Mammary epithelial cell (primary cell): ENCODE measurements at places on chromosomes 5 and 9. TPM values are rescaled to one million over a fixed set of nuclear protein-coding genes. Genes with fewer than 3 reads are reported as not detected.

Gene DDX4
- not detected for polyA plus RNA-seq

DNA sequence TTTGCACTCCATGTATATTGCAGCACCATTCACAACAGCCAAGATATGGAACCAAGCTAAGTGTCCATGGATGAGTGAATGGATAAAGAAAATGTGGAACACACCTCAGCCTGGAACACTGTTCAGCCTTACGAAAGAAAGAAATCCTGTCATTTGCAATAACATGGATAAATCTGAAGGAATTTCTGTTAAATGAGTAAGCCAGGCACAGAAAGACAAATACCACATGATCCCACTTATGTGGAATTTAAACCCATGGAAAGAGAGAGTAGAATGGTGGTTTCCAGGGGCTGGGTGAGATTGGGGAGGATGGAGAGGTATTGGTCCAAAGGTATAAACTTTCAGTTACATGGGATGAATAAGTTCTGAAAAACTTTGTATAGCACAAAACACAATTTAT is 228.9 kb upstream of the CD180 start:
- DNase-seq = peak; percentile 2

DNA sequence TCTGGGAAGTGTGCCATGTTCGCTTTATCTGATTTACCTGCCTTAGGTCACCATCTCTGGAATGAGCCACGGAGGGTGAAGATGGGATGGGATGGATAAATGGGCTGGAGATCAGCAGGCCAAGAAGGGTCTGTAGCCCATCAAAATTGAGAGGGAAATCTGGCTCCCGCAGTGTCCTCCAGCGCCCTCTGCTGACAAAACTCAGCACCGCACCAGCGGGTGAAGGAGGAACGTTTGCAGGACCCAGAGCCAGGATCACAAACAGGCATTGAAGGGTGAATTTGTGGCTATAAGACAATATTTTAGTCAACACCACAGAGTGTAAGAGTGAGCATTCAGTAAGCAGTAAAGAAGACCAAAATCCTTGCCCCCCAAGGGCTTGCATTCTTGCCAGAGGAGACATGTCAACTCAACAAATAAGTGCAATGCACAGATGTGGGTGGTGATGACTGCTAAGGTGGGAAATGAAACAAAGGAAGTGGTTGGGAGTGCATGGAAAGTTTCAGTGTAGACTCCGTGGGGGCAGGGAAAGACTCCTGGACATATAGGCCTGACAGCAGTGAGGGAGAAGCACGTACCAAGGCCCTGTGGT is 124.4 kb downstream of the TENT4A start:
- no peak for DNase-seq

DNA sequence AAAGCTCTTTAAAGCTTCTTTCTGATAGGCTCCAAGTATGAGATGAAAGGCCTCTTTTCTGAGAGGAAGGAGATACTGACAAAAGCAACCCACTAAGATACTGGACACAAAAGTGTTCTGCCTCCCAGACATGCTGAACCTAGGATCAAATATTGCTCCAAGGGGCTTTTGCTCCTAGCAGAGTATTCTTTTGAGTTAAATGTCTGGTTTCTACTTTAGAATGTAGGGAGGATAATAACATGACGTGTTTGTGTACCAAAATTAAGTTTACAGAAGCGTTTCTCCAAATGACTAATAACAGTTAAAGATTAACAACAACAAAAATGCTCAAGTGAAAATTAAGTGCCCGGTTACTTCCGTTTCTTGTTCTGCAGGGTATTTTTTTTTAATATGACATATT is 2293.3 kb upstream of the C9orf72 start:
- no peak for DNase-seq

Gene CTNND2
- not detected for polyA plus RNA-seq

DNA sequence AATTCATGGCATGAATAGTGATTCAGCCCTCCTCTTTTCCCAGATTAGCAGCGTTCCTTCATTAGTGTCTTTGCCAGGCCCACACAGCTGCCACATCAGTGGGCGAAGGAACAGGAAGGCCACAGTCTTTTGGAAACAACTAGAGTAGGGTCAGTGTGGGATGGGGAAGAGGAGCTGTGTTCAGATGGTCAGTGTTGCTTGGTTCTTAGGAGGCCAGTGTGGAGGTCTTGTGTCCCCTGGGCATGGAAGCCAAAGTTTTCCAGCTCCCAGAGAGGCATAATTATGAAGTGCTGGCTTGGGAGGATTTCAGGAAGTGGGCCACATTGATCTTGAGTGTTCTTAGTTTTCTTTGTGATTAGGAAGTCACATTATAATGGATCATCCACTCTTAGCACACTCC is 269.6 kb downstream of the PSAT1 start:
- no peak for DNase-seq

Gene SLC4A9
- 0.07 TPM for polyA plus RNA-seq

Gene FOXD4L5
- polyA plus RNA-seq = 0.02 TPM

Gene IL13
- polyA plus RNA-seq = not detected

GRCh38 chr9:95725045-95725444 is 150.4 kb upstream of the ERCC6L2 start:
- no peak for DNase-seq

DNA sequence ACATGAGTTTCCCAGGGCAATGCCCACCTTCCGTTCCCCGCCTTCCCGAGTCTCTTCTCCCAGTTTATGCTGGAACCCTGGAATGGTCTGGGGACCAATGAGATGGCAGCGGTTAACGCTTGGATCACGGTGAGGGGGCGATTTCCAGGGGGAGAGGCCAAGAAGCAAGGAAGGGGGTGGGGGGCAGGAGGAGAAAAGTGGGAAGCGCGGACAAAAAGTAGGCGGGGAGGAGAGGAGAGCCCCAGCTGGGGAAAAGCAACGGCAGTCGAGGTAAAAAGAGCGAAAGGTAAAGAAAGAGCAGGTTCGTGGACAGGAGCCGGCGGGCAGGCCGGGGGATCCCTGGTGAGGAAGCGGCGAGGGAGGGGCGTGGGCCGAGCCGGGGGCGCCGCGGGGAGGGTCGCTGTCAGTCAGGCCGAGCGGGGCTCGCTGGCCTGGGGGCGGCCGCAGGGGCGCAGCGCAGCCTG is 508 bp upstream of the SNCAIP start:
- no peak for DNase-seq

DNA sequence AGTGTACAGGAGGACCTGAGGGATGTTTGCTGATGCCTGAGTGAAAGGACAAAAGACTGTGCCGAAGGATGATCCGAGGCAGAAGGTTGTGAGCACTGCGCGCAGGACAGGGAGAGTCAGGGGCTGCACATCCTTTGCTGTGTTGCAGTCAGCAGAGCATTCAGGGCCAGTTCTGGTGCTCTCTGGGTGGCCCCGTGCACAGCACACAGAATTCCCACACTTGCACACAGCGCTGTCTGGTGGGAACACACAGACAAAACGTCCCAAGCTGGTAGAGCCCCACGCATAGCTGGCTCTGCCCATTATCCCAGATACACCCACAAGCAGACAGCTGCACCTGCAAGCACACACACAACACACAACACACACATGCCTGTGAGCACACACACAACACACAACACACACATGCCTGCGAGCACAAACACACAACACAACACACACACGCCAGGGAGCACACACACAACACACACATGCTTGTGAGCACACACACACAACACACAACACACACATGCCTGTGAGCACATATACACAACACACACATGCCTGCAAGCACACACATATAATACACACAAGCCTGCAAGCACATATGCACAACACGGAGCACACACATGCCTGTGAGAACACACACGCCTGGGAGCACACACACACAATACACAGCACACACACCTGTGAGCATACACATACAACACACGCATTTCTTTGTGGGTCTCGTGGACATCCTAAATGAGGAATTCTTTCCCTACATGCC is 74.4 kb downstream of the FGF18 start:
- no peak for DNase-seq

Gene TRMT10B
- polyA plus RNA-seq = 3.7 TPM

Gene CCDC180
- polyA plus RNA-seq = 0.17 TPM

GRCh38 chr5:176565760-176566288 is 16.7 kb downstream of the CDHR2 start:
- DNase-seq = no peak

DNA sequence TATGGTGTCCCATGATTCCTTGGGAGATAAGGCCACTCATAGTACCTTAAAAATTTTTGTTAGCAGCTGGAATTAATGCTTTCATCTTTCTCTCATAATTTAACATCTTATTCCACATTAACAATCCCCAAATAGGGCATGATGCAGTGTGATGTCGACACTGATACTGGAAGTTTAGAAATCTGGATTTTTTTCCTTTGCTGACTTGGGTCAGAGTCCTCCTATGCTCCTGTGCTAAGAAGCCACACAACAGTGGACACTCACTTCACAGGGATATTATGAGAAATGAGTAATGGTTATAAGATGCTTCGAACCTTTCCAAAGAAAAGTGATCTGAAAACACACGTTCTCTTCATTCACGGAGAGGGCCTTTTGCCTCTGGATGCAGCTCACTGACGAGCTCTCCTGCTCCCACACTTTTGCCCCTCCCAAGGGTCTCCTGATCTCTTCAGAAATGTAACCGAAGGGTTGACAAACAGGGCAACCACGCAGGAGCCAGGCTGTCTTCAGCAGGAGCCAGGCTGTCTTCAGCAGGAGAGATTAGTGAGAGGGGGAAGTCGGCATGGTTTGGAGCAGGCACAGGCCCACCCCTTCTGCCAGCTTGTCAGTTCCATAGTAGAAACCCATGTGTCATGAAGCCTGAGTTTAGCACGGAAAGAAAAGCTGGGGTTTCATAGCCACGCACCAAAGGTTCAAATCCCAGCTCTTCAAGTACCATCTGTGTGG is 247.8 kb downstream of the AOPEP start:
- no peak for DNase-seq

DNA sequence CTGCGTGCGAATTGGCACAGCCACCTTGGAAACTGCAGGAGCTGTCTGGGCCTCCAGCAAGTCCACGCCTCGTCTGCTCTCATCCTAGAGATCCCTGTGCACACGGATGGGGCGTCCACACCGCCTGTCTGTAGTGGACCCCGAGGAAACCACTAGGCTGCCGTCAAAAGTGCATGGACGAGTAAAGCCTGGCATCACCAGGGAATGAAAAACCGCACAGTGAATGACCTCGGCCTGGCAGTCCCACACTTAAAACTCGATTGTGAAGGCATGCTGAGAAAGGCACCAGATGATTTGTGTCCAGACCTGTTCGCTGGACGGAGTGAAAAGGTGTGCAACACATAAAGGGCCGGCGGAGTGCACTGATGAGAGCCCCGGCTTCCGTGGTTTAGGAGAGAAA is 50.8 kb downstream of the MRPL36 start:
- no peak for DNase-seq

DNA sequence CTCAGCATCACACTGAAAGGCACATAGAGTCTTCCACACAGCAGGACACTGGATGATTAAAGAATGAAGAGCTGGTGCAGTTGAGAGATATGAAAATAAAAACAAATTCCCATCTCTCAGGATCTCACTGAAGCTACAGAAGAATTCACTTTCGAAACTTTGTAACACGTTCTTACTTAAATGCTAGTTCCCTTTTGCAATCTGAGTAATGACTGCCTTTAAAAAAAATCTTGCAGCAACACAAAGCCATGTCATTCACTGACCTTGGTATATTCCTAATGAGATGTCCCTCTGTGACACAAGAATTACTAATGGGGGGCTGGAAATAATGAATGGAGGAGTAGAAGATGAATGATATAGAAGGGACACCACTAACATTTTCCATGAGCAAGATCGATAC is 201.8 kb downstream of the GLIS3 start:
- DNase-seq = no peak

Gene ARPC5L
- polyA plus RNA-seq = 76.4 TPM

GRCh38 chr9:94630833-94631232 is 8.5 kb downstream of the FBP1 start:
- DNase-seq = peak; percentile 18

- DNase-seq = no peak
Observed at GRCh38 chr5:147673791-147674190, 108.7 kb downstream of the JAKMIP2 start.

DNA sequence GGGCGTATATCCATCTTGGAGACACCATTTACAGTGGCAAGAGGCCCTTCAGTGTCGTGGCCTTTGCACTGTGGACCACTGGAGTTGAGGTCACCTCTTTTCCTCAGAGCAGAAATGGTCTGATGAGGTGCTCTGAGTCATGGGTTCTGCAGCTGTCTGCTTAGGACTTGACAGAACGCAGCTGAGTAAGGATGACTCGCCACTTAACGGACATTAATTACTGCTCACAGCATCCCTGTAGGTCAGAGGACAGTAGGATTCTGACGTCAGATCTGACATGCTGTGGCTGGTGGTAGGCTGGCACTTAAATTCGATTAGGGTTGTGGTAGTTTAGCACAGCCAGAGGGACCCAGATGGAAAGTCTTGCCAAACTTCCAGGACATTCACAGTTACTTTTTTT is 479.4 kb downstream of the DMAC1 start:
- peak; percentile 91 for DNase-seq

DNA sequence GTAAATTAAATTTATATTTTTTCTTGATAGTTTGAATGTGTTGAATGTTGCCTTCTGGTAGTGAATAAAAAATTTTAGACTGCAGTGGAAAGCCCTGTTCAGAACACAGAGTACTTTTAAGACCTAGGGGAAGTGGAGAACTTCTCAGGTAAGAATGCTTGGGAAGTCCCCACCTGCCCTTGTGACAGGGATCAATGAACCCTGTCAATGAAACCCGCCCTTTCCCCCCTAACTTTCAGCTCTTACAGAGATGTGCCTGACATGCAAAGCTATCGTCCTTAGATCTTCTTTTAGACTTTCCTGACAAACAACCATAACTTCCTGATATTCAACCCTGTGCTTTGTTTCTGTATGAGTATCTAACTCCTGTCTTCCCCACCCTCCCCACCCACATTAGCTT is 562.7 kb downstream of the TLE4 start:
- DNase-seq = no peak
